Stimulated activated CD4-positive, alpha-beta T cell treated with anti-CD3 and anti-CD28 coated beads, TNF-alpha, amount 100 ng/mL, for 1 hour (primary cell): ENCODE measurements at places on chromosomes 12 and 14.

GRCh38 chr14:65906948-65907347, 494.4 kb downstream of the FUT8 start:
- no peak for DNase-seq

DNA sequence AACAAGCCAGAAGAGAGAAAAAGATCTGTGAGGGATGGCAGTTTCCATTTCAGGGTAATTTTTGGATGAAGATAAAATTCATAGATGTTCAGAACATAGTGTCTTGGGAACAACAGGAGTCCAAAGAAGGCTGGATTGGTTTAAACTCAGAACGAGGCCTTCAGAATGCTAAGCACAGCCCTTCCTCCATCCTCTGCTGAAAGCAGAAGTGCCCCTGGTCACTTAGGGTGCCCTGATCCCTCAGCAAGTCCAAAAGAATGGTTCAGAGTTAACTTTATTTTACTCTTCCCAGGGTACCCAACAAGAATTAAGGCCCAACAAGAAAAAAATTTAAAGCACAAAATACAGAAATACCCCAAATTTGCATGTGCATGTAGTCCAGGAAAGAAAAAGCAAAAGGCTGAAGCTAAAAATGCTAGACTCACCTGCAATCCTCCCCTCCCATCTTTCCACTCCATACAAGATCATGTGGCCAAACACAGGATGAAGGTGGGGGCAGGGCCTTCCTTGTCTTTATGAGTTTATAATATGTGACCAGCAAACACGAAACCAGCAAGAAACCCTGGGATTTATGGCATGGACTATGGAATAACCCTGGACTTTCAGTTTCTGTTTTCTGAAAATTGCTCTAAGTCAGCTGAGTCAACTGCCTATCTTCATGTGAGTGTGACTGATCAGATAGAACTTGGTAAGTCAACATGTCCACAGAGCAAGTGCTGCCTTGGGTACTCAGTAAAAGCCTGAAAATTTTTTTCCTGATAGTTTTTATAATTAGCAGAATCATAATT, 21.2 kb downstream of the MAX start:
- no peak for DNase-seq

- DNase-seq, result no peak
These were observed 3.0 kb upstream of the TESC start for GRCh38 chr12:117101953-117102799.

DNA sequence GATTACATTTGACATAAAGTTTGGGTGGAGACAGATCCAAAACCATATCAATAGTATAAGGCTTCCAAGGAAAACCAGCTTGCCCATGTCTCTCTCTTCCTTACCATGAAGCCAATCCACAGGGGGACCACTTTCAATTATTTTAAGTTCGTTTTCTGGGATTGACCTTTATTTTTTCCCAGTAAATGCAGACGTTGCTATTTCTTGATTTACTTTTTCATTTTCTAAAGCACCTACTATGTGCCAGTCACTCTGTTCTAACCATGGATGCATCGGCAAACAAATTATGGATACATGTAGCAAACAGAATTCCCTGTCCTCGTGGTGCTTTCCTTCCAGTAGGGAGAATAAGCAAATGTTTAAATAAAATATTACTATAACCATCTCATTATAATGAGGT, 65.8 kb upstream of the KCNA1 start:
- DNase-seq, result no peak

- DNase-seq, result no peak
These were observed 20.5 kb downstream of the SLC38A2 start for GRCh38 chr12:46351886-46352650.

- DNase-seq, result no peak
These were observed 112.1 kb upstream of the OVCH1 start for GRCh38 chr12:29609431-29610215.

DNA sequence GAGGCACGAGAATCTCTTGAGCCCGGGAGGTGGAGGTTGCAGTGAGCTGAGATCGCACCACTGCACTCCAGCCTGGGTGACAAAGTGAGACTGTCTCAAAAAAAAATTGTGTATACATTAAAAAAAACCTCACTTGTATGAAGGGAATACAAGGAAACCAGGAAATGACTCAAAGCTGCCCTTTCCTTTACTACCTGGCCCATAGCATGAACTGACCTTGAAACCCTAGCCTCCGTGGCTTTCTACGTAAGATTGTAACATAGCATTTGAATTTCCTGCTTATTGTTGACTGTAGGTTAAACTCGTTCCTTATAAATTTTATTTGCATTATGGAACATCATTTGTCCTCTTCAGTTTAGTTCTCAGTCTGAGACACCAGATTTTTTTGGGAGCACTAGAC, 9.1 kb upstream of the DDX47 start:
- no peak for DNase-seq

- DNase-seq, result no peak
These were observed 11.2 kb downstream of the RHOF start for GRCh38 chr12:121781998-121782979.

DNA sequence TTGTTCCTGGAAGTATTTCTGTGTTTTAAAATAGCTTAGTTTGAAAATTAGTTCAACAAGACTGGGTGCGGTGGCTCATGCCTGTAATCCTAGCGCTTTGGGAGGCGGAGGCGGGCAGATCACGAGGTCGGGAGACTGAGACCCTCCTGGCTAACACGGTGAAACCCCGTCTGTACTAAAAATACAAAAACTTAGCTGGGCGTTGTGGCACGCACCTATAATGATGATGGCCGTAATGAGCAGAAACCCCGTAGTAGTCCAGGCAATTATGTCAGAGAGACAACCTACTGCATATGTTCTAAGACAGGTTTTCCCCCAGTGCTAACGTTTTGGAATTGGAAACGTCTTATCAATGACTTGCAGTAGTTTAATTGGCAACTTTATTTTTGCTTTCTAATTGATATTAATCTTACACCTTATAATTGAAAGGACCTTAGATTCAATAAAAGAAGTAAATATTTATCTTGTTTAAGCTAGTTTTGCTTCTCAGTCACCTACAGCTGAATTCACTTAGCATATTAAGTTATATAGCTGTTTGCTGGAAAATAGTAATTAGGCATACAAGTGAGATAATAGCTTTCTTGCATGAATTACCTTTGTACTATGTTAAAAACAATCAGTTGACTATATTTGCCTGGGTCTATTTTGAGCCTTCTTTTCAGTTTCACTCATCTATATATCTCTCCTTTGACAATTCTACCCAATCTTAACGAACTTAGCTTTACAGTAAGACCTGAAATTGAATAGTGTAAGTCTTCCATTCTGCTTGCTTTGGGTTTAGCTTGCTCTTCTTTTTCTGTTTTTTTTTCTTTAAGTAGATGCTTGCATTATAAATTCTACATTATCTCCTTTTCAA, 15.6 kb downstream of the CLECL1 start:
- DNase-seq, result no peak

- no peak for DNase-seq
These were observed 228.0 kb downstream of the MON2 start for GRCh38 chr12:62694632-62695031.

DNA sequence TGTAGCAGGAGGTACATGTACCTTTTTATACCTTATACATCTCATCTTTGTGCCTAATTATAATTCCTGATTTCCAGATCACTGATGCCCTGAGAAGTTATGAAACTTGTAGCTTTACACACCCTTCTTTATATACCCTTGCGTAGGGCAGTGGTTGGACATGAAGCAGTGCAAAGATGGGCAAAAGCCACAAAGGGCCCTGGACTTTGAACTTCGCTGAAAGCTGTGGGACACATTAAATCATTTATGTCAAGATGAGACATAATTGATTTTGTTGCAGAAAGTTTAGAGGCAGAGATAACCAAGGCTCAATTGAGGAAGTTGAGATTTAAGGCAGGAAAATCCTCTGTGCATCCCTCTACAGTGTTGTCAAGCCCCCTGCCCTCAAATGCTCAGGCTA, 170.0 kb downstream of the SLC2A13 start:
- DNase-seq, result no peak

- no peak for DNase-seq
These were observed 18.8 kb upstream of the KRT78 start for GRCh38 chr12:52867642-52868041.

GRCh38 chr12:93176165-93176564, 201.6 kb upstream of the NUDT4 start:
- DNase-seq, result no peak

- no peak for DNase-seq
These were observed 1.1 kb upstream of the TRAF3 start for GRCh38 chr14:102775855-102776760.

DNA sequence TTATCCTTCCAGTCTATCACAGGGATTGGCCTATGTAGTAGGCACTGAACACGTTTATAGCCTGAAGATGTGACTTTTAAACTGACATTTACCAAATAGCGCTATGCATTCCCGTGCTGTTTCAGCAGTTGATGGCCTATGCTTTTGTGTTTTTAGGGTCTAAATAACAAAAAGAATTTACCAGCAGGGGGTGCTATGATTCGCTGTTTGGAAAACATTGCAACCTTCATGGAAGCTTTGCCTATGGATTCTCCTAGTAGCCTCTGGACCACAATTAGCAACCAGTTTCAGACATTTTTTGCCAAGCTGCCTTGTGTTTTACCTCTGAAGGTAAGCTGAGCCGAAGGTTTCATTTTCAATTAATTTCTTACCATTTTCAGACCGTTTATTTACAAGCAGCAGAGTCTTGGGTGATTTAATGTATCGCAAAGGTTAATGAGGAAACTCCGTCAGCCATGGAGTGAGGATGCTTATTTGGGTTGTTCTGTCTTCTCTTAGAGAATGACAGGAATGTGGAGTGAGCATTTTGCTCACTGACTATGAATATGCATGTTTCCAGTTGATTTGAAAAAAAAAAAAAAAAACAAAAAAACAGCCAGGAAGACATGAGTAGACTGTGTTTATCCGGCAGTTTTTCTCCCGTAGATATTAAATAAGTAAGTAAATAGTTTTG, 133.1 kb downstream of the PRIMA1 start:
- no peak for DNase-seq

DNA sequence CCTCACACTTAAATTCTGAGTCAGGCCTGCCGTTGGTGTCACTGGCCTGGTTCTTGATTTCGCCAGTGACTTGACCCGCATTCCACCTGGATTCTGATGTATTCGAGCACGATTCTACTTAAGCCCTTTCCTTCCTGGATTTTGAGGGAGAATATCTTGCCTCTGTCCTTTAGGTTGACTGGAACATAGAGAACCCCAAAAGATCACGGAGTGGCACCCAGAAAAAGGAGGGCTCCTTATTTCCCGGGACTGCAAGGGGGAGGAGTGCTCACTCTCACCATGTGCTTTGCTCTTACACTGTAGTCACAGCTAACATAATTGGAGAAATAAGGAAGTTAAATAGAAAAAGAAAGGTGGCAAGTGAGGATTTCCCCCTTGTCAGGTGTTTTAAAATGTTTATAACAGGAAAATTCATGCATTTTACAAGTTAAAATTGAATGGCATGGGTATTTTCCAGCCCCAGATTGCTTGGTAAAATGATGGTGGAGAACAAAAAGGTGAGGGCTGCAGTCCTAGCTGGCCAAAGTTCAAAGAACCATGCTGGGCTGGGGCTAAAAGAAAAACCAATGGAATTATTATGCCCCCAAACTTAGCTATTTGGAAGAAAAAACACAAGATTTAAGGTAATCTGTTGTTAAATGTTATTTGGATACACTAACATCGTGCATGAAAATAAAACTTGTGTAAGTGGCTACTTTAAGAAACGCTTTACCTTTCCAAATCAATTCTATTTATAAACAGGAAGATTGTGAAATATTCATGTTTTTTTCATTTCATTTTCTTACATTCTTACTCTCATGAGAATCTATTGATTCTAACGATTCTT, 8.9 kb downstream of the FOXA1 start:
- DNase-seq, result no peak

DNA sequence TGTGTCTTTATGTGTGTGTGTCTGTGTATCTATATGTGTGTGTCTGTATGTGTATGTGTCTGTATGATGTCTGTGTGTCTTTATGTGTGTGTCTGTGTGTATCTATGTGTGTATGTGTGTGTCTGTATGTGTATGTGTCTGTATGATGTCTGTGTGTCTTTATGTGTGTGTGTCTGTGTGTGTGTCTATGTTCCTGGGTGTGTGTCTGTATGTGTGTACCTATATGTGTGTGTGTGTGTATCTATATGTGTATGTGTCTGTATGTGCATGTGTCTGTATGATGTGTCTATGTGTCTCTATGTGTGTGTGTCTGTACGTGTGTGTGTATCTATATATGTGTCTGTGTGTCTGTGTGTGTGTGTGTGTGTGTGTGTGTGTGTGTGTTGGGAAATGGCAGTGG, 19.0 kb upstream of the CD9 start:
- DNase-seq, result no peak

DNA sequence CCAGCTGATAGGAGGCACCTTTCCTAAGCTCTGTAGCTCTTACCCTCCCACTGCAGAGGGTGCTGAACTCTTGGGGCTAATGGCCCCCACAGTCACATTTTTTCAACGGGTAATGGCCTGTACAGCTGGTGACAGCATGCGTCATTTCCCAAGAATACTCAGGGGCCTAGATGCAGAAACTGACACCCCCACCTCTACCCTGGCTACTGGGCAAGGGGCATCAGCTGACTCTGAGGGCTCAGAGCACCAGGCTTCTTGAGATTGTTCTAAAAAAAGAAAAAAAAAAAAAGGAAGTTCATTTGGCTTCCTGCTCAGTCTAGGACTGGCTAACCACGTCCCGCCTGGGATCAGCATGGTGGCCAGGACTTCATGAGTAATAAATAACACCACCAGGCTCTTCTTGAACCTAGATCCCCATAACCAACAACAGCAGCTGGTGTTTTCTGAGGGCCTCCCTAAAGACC, 35.2 kb downstream of the ZFP36L1 start:
- no peak for DNase-seq

GRCh38 chr14:64253672-64254071, 40.5 kb downstream of the ESR2 start:
- no peak for DNase-seq

- DNase-seq, result no peak
These were observed 12.4 kb downstream of the NGB start for GRCh38 chr14:77258566-77258965.

DNA sequence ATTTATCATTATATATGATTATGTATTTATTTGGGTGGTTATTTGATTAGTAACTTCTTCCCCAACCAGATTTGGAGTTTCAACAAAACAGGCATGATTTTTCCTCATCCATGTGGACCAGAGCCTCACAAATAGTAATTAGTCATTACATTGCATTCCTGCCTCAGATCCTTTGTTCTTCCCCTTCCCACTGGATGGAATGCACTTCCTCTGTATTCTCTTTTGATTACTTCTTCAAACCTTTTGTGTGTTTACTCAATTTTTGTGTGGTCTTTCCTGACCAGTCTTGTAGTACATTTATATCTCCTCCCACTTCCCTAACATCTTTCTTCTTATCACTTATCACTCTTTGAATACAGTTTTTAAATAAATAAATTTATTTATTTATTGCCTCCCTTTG, 15.5 kb downstream of the SYT1 start:
- DNase-seq, result no peak
